Eye (tissue), 1 donor: ENCODE measurements at places on chromosomes 1 and 21.

DNA sequence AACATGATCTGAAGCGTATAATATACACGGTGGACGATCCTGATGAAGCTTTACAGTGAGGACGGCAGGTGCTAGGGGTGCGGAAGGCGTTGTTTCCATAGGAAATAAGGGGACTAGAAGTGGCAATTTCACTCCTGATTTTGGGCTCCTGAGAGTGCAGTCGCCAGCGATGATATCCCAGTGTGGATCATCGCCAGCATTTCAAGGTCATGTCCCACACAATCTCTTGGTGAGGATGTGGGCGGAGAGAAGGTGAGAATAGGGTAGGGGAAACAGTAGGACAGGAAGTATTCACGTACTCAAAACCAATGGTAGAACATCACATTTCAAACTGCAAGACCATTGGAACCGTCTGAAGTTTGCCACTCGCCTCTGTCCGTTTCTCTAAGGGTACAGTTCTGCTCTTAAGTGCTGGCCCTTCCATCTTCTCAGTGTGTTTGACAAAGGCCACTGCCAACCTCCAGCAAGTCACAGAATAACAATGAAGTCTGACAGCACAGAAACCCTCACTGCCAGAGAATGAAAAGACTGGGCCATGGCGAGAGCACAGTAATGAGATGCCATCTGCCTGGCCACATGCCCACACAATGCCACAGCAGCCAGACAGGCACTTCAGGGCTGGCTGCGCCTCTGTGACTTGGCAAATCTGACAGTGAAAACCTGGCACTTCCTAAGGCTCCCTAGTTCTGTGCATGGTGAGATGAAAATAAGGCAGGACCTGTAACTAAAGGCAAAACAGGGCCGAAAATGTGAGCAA, 27.9 kb downstream of the PCSK9 start:
- DNase-seq, result no peak

GRCh38 chr1:40385437-40386358, 12.2 kb downstream of the SMAP2 start:
- peak; percentile 38 for DNase-seq

- DNase-seq, result no peak
Measured at GRCh38 chr21:38221594-38221993, 35.2 kb upstream of the KCNJ15 start.

DNA sequence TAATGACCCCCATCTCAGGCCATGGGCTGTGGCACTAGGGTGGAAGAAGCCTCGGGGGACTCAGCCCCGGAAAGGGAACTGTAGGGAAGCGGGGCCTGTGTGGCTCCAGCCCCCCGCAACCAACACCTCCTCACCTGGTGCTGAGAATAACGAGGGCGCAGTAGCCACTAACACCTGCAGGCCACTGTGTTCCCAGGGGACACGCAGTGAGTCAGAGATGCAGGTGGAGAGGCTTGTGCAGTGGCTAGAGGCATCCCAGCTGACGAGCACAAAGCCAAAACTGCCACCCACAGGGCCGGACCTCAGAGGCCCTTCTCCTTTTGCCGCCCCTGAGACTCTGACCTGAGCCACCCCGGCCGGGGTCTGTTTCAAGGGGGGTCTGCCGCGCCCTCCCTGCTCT, 33.5 kb upstream of the CCDC27 start:
- no peak for DNase-seq

DNA sequence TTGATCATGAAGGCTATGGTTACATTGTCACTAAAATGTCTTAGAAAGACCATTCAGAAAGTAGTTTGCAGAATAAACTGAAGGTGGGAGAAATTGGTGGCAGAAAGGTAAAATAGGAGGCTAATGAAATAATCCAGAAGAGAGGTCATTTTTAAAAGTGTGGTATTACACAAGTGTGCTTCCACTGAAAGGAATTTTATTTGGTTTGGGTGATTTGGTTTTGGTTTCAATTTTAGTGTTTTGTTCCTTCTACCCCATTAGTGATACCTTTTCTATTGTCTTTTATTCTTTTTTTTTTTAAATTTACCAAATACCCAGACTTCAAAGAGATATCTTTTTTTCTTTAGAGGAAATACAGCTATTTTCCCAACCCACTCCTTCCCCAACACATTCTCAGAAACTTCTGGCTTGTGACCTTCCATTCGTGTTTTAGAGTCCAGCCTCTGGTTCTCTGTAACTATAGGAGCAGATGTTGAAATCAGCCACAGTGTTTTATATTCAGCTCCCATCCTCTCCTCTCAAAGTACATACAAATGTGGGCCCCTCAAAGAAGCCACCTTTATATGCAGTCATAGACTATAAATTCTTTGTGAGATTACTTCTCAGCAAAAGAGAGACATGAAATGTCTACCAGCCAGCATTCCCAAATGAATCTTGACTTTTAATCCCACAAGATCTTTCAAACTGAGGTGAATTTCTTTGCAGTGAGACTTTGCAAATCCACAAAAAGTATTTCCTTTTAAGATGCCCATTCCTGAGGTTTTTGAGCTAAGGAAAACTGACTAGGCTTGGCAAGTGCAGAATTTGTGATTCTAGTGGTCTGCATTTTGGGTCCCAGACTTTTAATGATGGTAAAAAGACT, 42.0 kb upstream of the PALMD start:
- DNase-seq, result no peak

DNA sequence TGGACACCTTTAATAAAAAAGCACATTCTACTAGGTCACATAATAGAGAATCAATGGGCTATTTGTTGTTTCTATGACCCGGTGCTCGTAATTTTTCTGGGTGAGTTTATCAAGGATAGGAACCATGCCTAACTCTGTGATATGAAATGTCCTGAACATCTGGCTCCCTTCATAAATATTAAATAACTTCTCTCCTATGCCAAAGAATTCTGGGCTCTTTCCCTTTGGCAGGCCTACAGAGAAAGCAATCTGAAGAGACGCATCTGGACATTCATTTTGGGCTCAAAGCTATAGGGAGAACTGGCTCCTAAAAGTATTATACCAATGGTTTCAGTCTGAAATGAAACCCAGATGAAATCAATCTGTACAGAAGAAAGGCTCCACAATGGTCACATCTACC, 38.8 kb upstream of the ANGPTL7 start:
- peak; percentile 41 for DNase-seq

DNA sequence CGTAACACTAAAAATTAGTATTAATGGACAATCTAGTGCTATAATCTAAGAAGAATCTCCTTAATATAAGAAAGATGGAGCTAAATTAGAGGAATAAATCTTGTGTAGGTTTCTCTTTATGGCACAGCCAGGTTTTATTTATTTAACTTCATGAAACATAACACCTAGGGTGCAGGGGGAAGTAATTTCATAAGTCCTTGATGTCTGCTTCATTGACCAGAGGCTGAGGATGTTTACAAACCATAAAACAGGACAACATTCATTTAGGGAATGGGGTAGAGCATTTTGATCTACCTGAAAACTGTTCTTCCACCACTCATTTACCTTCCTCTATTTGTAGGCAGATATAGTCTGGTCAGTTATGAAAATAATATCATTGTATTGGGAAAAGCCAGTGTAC, 95.5 kb downstream of the NGF start:
- no peak for DNase-seq

DNA sequence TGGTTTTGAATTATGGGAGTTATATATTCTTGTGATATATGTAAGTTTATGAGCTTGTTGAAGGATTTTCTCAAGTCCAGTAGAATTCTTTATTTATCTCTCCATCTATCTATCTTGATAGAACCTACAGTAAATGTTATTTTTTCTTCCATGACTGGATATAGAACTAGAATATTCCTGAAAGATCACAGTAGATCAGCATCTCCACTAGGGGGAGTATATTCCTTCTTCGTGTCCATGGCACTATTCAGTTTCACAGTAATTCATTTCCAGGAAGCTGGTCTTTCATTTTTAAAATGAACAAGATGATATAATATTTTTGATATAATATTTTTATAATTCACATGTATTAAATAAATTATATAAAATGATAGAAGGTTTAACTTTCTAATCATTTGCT, 18.8 kb downstream of the TMPRSS15 start:
- DNase-seq, result no peak

GRCh38 chr1:162276493-162276892, 100.2 kb downstream of the SPATA46 start:
- peak; percentile 50 for DNase-seq

DNA sequence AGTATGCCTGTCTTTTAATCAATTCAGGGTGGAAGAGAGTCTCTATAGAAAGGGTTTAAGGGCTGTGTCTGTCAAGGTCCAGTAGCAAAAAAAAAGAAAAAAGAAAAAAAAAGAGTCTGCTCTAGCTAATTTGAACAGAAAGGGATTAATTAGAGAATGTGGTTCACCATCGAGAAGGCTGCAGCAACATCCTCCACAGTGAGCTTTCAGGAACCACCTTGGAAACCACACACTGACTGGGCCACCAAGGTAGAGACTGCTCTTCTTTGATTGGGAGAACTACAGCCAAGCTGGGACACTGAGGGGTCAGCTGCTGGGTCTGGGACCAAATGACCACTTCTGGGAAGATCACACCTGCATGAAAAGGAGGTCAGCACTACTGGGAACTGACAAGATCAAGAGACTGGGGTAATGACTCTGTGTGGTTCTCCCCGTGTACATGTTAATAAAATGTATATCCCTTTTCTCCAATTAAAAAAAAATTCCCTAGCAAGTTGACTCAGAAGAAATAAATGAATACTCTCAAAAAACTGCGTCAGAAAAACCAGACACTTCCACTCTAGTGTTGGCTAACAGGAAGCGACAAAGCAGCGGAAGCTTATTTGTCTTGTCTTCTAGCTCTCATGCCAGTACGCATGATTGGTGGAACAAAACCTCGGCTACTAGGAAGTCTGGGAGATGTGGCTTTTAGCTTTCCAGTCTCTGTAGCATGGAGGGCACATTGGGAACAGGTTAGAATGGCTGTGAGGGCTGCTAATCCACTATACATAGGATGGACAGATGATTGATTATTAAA, 60.0 kb upstream of the IVNS1ABP start:
- peak; percentile 51 for DNase-seq
